GM06990 (cell line): ENCODE measurements at places on chromosomes 5 and 9.

DNA sequence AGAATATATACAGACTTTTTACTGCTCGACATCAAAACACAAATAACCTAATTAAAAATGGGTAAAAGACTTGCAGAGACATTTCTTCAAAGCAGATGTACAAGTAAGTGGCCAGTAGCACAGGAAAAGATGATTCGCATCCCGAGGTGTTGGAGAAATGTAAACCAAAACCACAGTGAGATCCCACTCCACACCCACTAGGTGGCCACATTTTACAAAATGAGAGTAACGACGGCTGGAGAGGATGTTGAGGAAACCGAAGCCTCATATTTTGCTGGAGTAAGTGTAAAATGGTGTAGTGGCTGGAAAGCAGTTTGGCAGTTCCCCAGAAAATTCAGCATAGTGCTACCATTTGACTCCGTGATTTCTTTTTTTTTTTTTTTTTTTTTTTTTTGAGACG, 21.3 kb upstream of the GBGT1 start:
- no peak for DNase-seq

DNA sequence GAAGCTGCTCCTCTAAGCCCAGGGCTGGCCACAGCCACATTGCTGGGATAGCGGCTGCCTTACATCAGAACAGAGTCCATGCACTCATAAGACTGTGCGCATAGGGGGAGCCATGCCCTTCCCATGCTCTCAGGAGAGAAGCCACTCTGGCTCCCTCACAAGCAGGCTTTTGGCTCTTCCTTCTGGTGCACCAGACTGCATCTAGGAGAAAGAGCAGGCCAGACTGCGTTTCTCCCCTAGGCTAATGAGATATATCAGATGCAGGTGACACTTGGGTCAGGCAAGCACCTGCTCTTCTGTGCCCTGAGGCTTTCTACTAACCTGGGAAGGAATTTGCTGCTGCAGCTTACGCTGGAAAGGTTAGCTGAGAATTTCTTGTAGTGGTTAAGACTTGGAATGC, 43.2 kb upstream of the BRINP1 start:
- DNase-seq: no peak

DNA sequence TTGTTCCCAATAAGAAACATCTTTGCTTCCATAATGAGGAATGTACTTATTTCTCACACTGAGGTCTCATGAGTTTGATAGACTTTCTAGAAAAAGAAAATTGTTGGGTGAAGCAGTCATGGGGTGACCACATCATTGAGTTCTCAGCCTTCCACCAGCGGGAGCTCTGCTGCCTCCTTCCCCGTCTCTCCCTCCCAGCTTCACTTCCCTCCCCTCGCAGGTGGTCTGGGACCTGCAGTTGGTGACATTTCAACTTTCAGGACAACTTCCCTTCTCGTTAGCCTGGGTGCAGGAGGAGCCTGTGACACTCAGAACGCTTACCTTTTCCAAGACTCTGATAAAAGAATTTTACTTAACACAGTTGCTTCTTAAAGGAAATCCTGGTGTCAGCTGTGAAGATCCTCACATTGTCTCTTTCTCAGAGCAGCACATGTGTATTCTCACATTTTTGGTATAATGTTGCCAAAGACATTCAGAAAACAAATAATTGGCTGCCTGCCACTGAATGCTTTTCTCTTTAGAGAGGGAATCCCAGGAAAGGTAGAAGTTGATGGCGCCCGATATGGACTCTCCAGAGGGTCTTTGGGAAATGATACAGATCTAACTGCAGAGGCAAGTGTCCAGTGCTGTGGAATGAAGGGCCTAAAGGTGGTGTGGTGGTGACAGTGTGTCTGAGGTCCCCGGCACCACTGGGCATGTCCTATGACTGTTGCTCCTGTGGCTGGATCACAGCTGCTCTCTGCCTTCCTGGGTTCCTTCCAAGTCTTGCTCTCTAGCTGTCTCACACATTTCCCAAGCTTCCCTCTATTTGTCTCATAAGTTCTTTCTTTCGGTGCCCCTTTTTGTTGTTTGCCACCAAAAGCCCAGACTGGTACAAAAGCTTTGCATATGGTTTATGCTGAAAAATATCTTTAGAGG, 238.1 kb downstream of the GAS1 start:
- DNase-seq: no peak

GRCh38 chr5:145830594-145830993, 4.5 kb downstream of the PRELID2 start:
- DNase-seq: no peak

GRCh38 chr9:69265891-69266290, 59.1 kb upstream of the ENTREP1 start:
- no peak for DNase-seq

- DNase-seq: peak; percentile 44
Observed at GRCh38 chr5:77935506-77936364, 159.6 kb upstream of the TBCA start.

DNA sequence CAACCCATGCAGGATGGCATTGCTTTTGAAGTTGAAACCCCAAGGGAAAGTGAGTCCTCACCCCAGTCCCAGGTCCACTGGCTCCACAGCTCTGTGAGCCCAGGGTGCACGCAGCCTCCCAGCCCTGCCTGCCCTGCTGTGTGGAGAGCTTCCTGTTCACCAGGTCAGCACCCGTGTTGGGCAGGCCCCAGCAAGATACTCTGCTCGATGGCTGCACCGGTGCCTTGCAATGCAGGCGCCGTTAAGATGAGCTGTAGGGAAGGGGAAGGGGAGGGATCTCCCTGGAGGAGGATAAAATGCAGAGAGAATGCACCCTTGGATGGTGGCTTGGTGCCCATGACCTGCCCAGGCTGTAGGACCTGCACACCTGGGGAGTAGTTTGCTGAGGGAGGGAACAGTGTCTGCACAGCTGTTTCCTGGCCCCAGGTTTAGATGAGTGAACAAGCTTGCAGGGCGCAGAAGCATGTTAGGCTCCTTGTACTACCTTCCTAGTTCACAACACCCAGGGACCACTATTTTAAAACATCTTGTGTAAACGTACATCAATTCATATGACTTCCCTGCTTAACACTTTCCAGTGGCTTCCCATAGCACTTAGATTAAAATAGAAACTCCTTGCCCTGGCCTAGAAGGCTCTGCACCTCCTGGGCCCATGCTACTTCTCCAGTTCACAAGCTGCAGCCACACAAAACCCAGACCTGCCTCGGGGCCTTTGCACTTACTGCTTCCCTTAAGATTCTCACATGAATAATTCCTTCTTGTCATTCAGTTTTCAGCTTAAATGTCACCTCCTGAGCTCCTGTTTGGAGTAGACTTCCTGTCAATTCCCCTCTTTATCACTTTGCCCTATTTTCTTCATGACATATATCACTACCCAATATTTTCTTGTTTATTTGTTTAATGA, 19.6 kb downstream of the FAT2 start:
- DNase-seq: no peak

DNA sequence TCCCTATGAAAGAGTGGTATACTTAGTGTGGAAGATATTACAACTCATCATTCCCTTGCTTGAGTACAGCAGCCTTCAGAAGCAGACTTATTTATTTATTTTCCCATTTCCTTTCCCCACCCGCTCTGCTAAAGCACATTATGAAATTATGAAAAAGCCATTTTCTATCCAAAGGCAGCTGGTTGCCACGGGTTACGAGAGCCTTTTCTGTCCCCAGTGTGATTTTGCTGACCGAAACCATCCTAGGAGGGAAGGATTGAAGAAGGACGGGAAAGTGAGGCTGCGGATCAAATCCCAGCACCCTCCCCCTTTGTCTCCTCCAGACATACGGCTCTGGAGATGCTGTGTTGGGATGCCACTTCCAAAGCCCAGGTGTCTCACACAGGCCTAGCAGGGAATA, 246.9 kb downstream of the TLR4 start:
- DNase-seq: no peak

GRCh38 chr9:77257275-77257674, 79.9 kb downstream of the VPS13A start:
- no peak for DNase-seq

DNA sequence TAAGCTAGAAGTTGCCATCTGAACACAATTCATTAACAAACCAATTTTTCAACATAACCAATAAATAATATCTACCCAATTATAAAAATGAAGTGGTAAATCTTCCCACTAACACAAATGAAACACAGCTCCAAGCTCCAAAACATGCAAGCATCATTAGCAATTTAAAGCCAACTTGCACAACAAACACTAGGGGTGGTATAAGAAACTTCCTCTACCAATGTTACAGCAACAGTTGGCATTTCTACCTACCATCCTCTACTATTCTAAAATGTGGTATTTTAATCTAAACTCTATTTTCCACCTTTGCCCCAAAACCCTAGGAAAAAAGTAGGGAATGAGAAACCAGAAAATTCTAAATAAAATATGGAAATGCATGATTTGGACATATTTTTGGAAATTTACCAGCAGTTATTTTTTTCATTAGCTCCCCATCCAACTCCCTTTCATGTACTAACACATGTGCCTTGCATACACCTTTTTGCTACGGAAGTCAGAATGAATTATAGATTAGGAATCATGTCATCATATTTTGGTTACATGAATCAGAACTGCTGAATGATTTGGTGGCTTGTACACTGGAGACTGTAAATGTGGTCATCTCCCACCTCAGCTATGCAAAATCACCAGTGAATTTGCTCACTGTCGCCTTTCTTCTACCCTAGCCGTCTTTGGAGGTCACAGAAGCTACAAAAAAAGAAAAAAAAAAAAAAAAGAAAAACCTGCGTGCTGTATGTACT, 4.1 kb downstream of the NR6A1 start:
- no peak for DNase-seq

GRCh38 chr9:38289236-38289865, 103.2 kb upstream of the ALDH1B1 start:
- no peak for DNase-seq

GRCh38 chr5:74035521-74035937, 409.5 kb downstream of the ARHGEF28 start:
- DNase-seq: peak; percentile 22

- DNase-seq: no peak
Observed at GRCh38 chr9:118990949-118991348, 378.3 kb downstream of the BRINP1 start.

DNA sequence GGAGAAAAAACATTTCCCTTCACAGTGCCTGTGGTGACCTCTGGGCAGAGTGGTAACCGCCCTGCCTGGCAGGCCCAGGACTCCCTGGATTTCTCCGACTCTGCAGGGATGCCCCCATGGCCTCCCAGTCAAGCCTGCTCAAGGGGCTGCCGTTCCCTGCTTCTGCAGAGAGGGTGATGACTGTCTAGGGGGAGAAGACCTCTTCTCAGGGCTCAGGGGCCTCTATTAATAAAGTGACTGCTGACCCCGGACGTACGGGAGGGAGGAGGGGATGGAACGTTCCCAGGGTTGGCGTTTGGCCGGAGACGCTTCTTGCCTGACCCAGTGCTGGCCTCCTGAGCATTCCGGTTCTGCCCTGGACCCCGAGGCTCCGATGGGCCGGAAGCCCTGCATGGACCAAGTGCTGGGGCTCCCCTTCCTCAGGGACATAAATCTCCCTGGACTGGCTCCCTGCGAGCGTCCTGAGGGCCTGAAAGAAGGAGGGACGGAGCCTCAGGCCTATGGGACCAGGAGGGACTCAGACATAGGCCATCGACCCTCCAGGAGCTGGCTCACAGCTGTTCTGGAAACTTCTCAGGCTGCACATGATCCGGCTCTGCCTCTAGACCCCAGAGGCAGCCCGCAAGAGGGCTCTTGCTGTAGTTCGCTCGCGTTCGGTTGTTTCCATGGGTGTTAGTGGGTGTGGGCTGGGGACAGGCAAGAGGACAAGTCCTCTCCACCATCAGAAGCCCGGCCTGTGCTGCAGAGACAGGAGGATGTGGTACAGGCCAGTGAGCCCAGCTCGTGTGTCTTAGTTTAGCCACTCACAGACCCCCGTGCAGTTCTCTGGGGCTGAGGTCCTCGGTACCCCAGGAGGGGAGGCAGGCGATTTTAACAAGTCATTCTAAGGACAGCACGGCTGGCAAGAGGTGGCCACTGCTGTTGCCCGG, 8.1 kb upstream of the RNU6ATAC start:
- DNase-seq: no peak

GRCh38 chr9:87389936-87390335, 107.7 kb upstream of the DAPK1 start:
- DNase-seq: no peak

DNA sequence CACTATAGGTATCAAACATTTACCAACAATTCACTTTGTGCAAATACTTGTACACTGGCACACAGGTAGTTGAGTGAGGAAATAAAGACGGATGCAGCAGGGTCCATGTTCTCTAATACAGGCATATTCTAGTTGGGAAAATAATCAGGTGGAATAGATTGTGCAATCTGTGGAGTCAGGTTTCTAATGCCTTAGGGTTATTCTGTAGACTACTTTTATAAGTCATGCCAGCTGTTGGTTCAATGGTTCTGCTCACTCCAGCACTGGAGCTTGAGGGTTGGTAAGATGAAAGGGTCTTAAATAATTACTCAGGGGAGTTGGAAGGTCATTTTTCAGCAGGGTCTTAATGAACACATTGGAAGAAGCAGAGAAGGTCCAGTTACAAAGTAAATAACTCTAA, 690.3 kb upstream of the DMAC1 start:
- DNase-seq: no peak

DNA sequence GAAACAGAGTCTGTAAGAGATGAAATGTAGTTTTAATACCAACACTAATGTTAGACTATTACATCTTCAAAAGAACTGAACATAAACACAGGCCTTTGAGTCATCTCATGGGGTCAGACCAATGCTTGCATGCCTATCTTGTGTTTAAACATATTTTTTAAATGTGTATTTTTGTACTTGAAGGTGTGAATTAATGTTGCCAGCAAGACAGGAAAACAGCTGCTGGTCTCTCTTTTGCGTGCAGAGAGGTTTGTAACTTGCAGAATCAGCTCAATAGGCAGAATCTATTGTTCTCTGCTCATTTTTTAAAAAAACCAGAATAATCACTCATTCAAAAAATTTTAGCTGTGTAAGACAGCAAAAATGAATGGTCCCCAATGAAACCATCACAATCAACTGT, 180.2 kb downstream of the ALDH1A1 start:
- DNase-seq: no peak

DNA sequence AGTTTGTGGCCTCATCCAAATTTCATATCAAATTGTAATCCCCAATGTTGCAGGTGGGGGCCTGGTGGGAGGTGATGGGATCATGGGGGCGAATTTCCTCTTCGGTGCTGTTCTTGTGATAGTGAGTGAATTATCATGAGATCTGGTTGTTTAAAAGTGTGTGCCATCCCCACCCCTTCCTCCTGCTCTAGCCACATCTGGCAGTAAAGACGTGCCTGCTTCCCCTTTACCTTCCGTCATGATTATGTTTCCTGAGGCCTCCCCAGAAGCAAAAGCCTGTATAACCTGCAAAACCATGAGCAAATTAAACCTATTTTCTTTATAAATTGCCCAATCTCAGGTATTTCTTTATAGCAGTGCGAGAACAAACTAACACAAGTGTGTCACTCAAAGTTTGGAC, 71.0 kb upstream of the MOCS2 start:
- DNase-seq: no peak

- no peak for DNase-seq
Observed at GRCh38 chr5:5605170-5605764, 182.8 kb downstream of the ICE1 start.

DNA sequence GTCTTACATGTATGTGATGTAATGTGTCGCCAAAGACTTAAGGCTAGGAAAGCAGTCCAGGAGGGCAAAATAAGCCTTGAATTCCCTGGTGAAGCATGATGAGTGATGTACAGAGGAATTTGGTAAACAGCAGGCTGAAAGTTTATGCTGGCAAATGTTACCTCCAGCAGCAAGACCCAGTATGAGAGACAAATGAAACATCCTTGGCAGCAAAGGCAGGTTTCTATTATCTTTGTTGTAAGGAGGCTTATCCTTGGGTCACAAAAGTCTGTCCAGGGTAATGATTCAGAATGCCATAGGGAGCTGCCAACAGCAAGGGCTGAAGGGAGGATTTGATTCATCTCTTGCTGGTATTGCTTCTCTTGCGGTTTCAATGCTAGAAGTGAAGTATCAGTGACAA, 75.9 kb upstream of the HTR4 start:
- DNase-seq: no peak
